ENCODE measurements at places on chromosomes 6 and 20.

DNA sequence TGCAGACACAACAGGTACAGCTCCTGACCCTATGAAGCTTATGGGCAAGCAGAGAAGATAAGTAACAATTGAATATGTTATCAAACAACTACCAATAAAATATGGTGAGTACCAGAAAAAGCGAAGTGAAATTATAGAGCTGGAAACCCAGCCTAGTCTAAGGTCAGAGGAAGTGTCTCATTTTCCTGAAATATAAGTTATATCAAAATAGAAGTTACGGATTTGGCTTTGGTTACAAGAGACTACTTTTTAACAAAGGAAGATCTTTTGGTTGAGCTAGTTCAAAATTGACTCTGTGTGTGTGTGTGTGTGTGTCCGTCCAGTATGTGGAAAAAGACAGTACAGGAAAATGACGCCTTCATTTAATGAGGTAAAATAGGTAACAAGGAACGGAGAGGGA is 8.9 kb downstream of the STX11 start:
- DNase-seq: no peak

GRCh38 chr6:116256694-116257093 is 2.8 kb upstream of the TSPYL4 start:
- DNase-seq: no peak

DNA sequence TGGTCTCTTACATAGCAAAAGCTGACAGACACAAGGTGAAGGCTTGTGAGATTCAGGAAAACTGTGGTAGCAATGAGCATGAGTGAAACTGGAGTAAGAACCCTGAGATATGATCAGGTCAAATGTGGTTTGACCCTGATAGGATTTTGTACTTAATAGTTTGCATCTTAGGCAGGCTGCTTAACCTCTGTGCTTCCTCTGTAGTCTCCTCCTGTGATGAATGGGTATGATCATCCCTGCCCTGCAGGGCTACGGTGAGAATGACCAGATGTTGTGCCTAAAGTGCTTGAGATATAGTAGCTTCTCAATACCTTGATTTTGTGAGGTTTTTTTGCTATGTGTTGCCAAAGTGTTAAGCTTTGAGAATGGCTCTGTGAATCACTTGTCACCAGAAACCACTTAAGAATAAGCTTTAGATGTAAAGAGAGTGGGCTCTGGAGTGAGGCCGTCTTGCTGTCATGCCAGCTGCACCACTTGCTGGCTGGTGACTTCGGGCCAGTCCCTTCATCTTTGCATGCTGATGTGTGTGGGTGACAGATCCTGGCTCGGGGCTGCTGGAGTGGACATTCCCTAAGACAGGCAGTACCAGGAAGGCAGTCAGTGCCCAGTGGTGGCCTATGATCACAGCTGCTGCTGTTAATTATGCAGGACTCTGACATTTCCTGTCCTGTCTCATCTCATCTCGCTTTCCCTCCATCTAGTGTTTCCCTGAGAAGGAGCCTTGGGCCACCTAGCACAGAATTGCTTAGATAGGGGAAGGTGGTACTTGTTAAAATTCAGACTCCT is 254.7 kb downstream of the NFATC2 start:
- no peak for DNase-seq

- no peak for DNase-seq
These were observed 88.8 kb downstream of the RIPOR3 start for GRCh38 chr20:50602432-50603088.

DNA sequence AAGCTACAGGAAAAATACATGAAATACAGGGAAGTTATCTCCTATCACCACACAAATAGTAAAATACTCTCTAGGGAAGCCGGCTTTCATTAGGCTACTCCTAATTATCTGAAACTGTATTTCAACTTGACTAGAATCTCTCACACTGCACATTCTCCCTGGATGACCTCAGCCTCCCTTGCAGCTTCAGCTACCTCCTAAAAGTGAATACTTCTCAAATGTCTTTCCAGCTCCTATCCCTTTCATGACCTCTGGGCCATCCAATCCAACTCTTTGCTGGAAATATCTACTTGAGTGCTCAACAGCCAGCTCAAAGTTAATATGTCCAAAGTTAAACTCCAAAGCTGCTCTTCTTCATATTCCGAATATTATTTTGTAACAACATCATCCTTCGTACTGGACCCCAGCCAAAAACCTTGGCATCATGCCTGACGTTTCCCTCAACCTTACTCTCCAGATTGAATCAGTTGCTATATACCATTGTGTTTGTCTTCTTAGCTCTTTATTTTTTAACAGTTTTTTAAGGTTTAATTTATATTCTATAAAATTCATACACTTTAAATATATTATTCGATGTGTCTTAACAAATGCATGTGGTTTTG is 29.4 kb upstream of the KIF6 start:
- no peak for DNase-seq

- no peak for DNase-seq
These were observed 418.5 kb upstream of the JARID2 start for GRCh38 chr6:14827354-14827753.

- DNase-seq: no peak
These were observed 12.8 kb upstream of the NUP153 start for GRCh38 chr6:17719323-17720041.

DNA sequence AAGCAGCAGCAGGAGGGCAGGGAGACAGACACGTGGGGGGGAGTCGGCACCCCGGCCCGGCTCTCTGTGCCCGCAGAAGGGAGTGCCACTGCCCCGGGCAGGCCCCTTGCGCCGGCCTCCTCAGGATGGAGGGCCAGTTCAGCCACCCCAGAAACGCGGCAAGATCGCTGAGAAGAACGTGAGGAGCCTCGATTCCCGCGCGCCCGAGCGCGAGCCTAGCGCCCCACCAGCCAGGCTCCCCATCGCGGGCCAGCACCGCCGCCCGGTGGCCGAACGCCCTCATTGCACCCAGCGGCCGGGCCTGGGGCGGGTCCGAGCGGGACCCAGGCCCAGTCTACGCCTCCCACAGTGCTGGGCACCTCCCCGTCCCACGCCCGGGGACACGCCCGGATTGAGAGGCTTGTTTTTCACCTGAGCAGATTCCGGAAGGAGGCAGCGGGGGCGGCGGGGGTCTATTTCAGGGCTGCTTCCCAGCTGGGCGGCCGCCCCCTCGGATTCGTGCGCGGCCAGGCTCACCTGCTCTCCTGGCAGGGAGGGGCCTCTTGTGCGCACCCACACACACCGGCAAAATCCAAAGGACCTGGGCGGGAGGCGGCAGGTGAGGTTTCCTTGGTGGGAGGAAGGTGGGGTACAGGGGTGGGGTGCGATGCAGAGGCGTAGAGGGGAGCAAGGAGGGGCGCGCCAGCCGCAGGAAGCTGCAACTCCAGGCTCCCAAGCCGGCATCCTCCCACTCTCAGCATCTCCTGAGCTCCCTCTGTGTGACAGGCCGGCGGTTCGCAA is 9.0 kb upstream of the GRM4 start:
- peak; percentile 85 for DNase-seq

DNA sequence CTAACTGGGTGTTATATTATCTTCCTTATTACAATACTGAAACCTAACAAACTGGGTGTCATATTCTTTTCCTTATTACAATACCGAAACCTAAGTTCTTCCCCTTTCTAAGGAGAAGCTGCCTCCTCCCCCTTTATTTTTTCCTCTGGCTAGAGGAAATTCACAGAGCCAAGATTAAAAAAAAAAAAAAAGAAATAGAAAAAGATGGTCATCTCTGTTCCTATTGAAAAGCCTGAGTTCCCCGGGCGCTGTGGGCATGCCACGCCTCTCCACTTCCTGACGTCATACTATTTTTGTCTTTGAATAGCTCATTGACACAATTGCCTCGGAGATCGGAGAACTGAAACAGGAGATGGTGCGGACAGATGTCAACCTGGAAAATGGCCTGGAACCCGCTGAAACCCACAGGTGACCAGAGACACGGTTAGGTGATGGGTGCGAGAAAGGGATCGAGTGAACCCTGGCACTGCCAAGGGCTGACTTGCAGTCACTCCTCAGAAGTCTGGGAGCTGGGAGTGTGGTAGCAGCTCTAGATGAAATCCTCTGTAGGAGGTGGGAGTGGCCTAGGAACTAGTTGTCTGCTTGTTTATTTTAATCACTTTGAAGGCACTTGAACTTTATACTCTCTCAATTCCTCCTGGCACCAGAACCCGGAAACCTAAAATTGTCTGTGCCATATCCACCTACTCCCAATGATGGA is 82.2 kb upstream of the NAA20 start:
- DNase-seq: no peak

GRCh38 chr6:127967708-127968107 is 66.8 kb upstream of the THEMIS start:
- DNase-seq: no peak

DNA sequence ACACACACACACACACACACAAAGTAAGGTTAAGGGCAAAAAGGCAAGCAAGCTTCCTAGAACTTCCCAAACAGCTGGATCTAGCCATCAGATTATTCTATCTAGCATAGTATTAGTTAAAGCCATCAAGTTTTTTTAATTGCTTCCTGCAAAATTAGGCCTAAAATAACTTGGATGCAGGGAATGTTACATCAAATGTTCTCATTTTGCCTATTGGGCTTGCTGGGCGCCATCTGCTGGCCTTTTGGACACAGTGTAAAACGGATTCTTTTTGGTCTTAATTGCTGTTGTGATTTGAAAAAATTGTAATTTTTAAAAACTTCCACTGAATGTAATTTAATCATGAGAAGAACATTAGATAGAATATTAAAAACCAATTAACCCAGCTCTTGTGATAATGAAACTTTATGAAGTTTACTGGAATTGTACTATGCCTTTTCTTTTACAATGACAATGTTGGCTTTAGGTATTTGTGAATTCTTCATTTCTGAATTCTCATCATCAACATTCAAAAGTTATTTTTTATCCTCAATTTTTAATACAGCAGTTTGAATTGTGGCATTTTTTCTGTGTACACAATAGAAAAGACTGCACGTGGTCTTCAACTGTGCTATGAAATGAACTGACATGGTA is 6.8 kb downstream of the MKKS start:
- DNase-seq: peak; percentile 78

DNA sequence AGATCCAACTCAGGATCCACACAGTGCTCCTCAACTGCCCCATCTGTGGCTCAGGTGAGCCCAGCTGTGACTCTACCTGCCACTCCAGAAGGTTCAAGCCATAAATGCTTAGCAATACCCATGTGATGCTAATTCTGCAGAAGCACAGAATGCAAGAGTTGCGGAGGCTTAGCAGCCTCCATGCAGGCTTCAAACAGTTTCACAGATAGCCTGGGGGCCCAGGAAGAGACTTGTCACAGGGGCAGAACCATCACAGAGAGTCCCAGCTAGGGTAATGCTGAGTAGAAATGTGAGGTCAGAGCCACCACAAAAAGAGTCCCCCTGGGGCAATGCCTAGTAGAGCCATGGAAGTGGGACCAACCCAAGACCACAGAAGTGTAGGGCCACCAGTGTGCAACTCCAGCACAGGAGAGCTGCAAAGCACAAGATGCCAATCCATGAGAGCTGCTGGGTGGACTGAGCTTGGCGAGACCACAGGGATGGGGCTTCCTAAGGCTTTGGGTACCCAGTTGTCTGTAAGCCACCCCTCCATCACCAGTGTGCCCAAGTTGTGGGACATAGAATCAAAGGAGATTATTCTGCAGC is 283.9 kb downstream of the UBE3D start:
- DNase-seq: no peak

GRCh38 chr6:113344969-113345368 is 512.2 kb upstream of the MARCKS start:
- no peak for DNase-seq

DNA sequence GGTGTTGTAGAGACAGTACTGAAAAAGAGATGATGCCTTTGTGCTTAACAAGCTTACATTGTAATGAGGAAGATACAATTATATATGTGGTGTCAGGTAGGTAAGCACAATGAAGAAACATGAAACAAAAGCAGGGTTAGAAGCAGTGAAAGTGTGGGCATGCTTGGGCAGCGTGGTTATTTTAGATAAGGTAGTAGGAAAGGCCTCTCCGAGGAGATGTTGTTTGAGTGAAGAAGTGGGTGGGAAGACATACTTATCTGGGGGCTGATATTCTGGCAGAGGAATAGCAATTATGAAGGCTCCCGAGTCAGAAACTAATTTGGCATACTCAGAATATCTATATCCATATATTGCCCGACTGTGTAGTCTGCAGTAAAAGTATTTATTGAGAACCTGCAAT is 4.7 kb downstream of the CDKAL1 start:
- no peak for DNase-seq

- no peak for DNase-seq
These were observed 478.1 kb downstream of the PREX1 start for GRCh38 chr20:48349656-48350055.

GRCh38 chr6:137017081-137017480 is 27.7 kb downstream of the IL20RA start:
- DNase-seq: no peak

DNA sequence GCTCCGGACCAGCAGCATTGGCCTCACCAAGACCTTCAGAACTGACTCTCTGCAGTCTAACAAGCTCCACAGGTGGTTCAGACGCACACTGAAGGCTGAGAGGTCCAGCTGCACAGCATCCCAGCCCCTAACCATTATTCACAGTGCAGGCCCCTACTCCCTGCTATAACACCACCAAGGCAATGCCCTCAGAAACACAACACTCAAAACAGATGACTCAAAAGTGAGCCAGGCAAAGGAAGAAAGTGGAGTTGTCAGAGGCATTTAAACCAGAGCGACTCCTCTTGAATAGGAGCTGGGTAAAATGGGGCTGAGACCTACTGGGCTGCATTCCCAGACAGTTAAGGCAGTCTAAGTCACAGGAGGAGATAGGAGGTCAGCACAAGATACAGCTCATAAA is 20.5 kb upstream of the MC3R start:
- DNase-seq: no peak

DNA sequence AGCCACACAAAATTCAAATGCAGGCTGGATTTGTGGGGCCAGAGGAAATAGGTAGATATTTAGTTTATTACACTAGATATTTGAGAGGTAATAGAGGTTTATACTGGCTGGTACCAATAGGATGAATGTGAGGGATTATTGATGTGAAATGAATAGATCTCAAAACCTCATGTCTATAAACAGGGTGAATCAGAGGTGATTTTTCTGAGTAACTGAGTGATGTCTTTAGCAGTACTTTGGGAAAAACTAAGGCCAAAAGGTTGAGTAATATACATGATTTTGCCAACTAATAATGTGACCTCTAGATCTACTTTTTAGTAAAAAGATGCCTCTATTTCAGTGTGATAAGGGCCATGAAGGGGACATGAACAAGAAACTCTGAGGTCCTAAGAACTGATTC is 86.8 kb downstream of the HAO1 start:
- no peak for DNase-seq

GRCh38 chr6:84633771-84634170 is 130.6 kb downstream of the TBX18 start:
- DNase-seq: no peak

DNA sequence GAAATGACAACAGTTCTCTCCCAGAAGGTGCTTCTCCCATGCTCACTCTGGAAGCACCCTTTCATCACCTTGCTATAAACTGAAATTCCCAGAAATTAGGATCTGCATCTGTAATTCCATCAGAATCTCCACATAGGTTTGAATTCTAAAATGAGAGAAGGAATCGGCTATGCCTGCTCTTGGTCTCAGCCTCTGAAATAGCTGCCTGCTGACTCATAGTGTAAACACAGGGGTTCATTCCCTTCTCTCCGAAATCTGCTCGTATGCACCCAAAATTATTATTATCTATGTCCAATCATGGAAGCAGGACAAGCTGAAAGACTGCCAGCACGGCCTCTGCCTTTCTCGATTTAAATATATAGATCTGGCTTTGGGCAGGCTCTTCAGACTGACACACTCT is 74.6 kb upstream of the TAB2 start:
- no peak for DNase-seq

Data from spleen (tissue), 13 donors.